ENCODE measurements at places on chromosomes 11 and 22.

DNA sequence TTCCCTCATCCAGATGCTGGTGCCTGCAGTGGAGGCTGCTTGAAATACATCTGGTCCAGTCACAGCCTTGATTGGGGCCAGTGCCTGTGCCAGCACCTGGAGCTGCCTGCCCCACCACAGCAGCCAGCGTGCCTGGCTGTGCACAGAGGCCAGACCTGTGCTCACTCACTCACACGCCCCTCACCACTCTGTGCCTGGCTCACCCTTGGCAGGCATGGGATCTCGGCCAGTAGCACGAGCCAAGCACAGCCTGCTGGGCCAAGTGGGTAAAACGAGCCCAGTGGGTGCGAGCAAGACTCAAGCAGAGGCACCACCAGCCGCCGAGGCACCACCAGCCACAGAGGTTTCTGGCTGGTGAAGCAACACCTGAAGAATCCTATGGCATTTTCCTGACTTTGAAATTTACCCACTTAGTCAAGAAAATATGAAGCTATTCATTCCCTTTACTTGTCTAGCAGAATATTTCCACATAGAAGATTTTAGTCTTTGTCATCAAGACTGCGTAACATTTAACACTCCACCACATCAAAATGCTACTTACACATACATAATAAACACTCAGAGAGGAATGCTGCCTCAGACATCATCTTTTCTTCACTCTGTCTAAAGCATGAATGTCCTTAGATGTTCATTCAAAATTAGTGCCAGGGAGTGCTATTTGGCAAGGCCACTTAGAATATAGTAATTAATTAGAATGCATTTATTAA, 424.3 kb upstream of the FAT3 start:
- DNase-seq = no peak

DNA sequence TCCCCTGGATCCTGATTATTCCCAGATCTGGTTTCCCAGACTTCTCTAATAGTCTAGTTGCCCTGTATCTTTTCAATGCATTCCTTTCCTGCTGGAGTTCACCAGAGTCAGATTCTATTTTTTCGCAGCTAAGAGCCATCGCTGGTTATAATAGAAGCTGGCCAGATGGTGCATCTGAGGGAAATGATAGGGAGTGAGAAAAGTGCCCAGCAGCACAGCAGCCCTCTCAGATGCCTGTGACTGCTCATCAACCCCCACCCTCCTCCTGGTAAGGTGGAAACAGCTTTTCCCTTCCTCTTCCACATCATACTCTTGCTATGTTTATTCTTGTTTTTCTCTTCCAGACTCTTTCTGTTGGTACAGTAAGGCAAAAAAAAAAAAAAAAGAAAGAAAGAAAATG, 12.8 kb downstream of the OR8A1 start:
- no peak for DNase-seq

- DNase-seq = peak; percentile 81
Measured at GRCh38 chr11:57779276-57779675, 17.7 kb downstream of the CTNND1 start.

- DNase-seq = no peak
Measured at GRCh38 chr11:73114110-73114834, 27.8 kb downstream of the FCHSD2 start.

- peak; percentile 75 for DNase-seq
Measured at GRCh38 chr11:122202951-122203456, 87.0 kb upstream of the BLID start.

DNA sequence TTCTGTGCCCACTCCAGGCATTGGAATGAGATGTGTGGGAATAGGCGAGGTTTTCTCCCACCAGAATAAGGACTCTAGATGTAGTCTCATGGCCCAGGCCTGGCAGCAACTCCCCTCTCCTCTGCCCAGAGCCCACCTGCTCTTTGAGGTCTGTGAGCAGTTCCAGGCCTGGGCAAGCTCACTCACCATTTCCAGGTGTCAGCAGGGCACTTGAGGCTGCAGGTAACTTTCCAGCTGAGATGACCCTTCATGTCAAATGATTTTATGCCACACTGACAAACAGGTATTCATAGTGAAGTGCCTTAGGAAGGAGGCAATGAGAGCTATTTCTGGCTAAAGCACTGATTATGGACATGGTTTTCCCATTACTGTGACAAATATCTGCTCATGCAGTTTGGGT, 123.3 kb upstream of the CCDC90B start:
- DNase-seq = no peak

DNA sequence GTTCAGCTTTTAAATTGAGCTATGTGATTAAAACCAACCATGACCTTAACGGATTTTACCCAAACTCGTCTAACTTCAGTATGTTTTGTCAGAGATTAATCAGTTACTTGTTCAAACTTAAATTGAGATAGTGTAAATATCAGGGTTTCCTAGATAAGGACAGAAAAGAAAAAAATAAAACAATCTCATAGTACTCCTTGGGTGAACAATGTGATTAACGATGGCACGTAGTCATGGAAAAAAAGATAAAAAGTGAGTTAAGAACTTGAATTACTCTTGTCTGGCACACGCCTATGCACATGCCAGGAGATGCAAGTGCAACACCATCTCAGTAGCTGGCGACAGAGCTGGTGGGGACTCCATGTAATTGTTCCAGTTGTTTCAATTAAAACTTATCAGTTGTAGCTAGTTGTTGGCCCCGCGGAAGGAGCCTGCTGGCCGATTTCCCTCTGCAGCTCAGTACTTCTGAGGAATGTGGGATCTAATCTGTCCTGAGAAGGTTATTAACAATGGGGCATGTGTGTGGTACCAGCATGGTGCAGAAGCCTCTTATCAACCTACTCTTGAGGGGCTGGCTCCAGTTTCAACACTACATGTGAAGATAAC, 3.0 kb downstream of the RASSF10 start:
- no peak for DNase-seq

All from Ammon's horn (tissue), 1 donor.